Fibroblast of skin of right quadriceps (primary cell): ENCODE measurements at places on chromosomes 4 and X.

- no peak for DNase-seq
Observed at GRCh38 chrX:51494409-51494808, 2.0 kb downstream of the NUDT11 start.

- DNase-seq: no peak
Observed at GRCh38 chr4:21380861-21381260, 567.7 kb downstream of the KCNIP4 start.

GRCh38 chr4:20351360-20352162, 99.9 kb downstream of the SLIT2 start:
- DNase-seq: no peak

GRCh38 chr4:149017002-149017734, 575.0 kb upstream of the NR3C2 start:
- no peak for DNase-seq

DNA sequence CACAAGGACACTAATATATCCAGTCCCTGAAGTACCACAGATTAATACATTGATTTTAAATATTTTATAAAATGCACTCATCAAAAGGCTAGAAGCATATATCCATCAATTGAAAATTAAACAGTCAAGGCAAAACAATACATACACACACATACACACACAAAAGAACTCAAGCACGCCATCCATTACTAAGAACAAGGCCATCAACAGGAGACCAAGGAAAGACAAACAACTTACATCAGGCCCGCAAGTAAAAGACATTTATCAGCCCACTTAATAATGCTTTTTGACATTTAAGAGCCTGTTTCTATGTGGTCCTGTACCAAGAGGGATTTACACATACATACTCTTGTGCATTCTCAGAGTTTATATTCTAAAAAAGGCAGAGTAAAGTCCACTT, 50.0 kb upstream of the ZNF827 start:
- DNase-seq: no peak

GRCh38 chrX:66008328-66008970, 31.4 kb downstream of the VSIG4 start:
- DNase-seq: no peak

DNA sequence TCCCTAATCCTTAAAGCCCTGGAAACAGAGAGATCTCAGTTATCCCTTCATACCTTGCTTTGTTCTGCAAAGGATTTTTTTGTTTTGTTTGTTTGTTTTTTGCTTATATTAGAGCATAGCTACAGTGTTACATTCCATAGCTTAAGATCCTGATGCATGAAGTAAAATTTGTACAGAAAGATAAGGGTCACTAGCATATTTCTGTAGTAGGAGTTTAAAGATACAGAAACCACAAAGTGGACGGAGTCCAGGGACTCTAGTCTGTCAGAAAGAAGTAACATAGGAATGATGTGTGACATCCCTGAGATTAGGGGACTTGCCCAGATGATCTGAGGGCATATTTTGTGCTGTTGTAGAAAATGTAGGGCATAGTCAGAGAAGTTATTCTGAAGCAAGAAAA, 151.9 kb upstream of the PLAC1 start:
- no peak for DNase-seq

DNA sequence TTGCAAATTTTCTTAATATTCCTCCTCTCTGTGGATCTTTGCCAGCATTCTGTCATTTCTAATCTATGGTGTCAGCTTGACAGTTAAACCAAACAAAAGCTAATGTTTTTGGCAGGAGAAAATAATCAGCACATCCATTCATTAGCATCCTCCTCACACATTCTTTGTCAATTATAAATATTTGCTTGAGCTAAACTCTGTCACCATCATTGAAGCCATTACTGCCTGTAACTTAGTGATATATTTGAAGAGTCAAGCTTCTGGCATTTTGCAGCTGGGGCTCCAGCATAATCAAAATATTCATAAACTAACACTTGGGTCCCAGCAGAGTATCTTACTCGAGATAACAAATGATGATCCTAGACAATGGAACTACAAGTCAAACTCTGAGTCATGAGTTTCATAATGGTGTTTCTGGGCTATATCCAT, 126.1 kb downstream of the EIF4E start:
- DNase-seq: no peak

GRCh38 chr4:121072224-121073003, at the start of gene NDNF:
Gene NDNF (minus strand): TSS chr4:121072535. CDS start chr4:121045837, 26,698 bp downstream.
- DNase-seq: peak; percentile 73

- DNase-seq: no peak
Observed at GRCh38 chrX:136574548-136574947, 42.5 kb downstream of the VGLL1 start.

GRCh38 chrX:153582896-153583295, 16.0 kb downstream of the CCNQ start:
- DNase-seq: peak; percentile 19

DNA sequence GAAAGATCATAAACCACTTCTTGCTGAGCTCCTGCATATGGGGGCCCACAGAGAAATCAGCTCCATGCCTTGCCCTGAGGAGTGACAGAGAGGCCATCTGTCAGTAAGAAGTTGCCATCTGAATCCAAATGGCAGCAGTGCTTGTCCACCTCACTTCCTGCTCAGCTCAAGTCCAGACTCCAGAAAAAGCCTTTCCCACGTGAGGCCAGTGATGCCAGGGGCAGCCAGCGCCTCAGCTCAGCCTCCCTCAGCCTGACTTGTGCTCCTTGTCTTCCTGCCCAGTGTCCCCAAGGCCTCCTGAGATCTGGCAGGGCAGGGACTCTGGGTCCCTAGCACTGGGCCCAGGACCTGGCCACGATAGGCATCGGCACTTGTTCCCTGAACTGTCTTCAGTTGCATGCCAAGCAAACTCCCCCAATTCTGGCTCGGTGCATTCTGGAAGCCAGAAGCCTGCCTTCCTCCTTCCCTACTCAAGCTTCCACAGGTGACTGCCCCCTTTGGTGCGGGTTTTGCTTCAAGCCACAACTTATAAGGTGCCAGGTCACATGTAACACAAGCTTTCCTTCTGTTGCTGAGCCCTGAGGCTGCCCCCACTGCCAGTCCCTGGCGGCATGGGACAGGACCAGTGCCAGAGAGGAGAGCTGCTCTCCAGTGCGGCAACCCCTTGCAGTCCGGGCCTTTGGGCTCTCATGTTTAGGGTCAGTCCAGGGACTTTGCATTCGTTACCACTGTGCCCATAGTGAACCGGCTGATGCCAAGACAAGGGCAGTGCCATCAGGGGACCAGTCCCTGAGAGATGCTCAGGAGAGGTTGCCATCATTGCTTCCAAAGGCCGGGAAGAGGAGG, 2.2 kb downstream of the ZNF185 start:
- no peak for DNase-seq

- no peak for DNase-seq
Observed at GRCh38 chrX:5536261-5536660, 692.4 kb downstream of the NLGN4X start.

DNA sequence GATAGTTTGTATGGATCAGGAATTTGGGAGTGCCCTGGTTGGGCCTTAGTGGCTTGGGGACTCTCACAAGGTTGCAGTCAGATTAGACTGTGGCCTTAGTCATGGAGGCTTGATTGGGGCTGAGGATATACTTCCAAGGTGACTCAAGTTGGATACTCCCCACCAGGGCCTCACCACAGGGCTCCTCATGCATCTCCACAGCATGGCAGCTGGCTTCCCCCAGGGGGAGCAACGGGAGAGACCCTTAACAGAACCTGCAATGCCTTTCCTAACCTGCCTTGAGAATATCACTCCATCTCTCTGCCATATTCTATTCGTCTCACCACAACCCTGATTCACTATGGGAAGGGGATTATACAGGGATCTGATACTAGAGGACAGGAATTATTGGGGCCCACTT, 161.9 kb downstream of the RELL1 start:
- DNase-seq: no peak

DNA sequence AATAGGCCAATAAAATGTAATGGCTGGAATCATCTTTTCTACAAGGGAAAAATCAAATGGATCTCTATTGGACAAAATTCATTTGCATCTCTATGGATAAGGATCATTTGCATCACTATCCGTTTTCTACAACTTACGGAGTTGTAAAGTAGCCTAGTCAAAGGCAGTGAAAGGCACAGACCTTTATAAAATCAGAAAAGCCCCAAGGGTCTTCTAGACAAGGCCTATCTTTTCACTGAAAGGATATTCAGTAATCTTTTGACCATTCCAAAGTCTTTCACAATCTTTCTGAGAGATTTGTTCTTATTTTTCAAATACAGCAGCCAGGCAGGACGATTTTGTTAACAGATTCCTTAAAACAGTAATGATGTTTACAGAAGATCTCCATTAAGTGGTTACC, 119.5 kb upstream of the JADE1 start:
- no peak for DNase-seq

DNA sequence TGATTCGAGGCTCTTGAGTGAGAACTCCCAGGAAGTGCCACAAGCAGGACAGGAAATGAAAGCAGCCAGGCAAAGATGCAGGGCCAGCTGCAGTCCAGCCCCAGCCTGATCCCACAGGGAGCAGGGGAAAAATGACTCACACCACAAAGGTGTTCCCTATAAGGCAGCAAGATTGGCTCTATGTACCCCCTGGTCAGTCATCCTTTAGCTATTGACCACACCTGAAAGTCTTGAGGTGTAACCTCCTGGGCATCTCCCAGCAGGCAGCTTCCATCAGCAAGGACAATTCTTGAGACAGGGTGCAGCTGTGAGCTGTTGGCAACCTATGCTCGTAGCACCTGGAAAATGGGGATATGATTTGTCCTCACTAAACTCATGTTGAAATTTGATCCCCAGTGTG, 27.9 kb upstream of the EXOC1L start:
- no peak for DNase-seq

GRCh38 chrX:97402903-97403302, 519.2 kb downstream of the RPA4 start:
- DNase-seq: no peak

DNA sequence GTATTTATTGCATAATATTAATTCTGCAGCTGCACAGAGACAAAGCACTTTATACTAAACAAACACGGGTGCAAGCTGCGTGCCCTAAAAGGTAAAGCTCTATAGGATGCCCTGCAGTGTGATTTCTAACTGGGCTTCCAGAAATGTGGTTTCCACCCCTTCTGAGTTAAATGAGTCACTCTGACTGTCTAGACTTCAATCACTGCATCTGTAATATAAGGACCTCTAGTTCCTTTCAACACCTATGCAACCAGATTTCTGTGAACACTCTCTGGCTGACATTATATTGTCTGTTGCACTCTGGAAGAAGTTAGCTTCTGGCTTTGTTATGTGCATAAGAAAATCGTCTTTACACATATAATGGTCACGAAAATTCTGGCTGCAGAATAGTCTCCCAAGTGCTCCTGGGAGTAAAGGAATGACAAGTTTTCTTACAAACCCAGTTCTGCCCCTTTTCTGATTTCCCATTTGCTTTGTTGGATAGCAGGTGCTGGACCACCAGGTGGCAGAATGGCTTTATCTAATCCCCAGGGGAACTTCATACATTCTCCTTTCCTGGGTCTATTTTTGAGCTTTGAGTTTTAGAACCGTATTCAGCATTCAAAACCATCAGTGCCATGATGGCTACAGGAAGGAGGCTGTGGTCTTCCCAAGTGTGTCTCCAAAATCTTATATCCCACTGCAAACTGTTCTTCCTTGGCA, 842.2 kb downstream of the STIM2 start:
- peak; percentile 29 for DNase-seq

DNA sequence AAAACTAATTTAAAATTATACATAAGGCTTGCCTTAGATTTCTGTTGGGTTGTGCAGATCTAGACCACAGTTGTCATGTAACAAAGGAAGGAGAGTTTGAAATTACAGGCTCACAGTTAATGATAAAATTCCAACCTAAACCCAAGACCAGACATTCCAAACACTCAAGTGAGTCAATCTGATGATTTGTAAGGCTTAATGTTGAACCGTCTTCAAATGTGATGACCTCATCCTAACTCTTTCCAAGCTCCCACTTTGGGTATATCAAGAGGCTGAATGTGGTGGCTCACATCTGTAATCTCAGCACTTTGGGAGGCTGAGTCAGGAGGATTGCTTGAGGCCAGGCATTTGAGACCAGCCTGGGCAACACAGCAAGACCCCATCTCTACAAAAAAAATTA, 149.2 kb downstream of the TBL1X start:
- DNase-seq: peak; percentile 83

DNA sequence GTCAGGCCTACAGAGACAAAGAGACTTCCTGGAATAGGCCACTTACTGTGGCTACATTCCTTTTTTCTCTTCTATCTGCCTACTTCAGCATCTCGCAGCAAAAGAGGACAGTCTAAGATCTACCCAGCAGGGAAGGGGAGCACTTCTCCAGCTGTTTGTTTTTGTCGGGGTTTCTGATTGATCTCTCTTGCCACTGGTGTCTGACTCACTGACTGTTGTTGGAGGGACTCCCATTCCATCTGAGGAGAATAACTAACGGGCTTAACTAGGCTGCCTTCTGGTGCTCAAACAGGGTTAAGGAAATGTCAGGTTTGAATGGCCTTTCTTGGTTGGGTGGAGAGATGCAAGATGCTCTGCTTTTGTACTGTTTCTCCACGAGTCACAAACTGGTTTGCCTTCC, 100.2 kb upstream of the TMEM164 start:
- no peak for DNase-seq

DNA sequence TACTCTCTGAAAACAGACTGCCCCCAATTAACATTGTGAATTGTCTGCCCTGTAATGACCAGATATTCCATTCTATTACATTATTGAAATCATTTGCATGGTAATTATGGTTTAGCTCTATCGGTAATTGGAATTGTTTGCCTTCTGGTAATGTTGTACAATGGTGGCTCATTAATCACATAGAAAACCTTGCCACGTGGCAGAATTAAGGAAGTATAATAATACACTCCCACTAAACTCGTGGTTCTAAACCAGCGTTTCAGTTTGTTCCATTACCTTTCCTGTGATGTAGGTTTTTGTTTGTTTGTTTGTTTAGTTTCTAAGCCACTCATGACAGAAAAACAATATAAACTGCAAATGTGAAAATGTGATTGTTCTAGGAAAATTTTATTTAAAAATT, 45.1 kb upstream of the TAPT1 start:
- DNase-seq: no peak

DNA sequence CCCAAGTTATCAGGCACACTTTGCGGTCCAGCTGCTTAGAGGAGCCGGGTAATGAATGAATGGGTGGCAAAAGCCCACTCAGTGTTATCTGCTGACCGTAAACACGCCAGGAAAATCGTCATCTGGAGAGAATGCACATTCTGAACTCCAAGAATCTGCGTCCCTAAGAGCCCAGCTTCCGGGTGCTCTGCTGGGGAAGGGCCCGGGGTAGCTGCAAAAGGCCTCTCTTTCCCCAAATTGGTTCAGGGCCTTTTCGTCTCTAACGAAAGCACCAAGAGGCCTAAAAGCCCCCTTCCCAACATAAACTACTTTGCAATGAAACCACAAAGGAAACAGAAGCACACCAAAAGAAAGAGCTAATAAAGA, 1.6 kb upstream of the SFRP2 start:
- no peak for DNase-seq

DNA sequence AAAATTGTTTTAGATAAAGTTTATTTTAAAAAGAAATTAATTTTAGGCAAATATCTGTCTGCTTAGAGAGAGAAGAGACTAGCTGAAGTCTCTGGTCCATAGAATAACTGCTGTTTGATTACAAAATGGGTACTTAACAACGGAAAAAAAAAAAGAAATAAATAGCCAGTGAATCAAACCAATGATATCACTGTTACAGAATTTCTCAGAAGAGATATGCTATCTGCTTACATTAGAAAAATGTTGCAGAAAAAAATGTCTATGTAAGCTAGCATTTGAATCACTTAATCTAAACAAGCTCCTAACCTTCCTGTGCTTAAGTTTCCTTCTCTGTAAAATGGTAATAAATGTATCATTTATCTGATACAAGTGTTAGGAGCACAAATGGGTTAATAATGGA, 189.9 kb downstream of the IL15 start:
- DNase-seq: no peak

GRCh38 chr4:86818211-86818610, 31.0 kb downstream of the SLC10A6 start:
- DNase-seq: peak; percentile 84

- peak; percentile 9 for DNase-seq
Observed at GRCh38 chr4:153684182-153684970, at the start of gene TLR2. Gene TLR2 (plus strand): TSS chr4:153684280. CDS start chr4:153702908, 18,628 bp downstream.
